PC-3 (cell line): ENCODE measurements at places on chromosomes 6 and 20. TPM values are rescaled to one million over a fixed set of nuclear protein-coding genes. Genes with fewer than 3 reads are reported as not detected.

RBPJL gene
- not detected in 2 replicates for total RNA-seq

UCKL1 gene
- total RNA-seq: 37.2 and 47.4 TPM in 2 replicates

DNA sequence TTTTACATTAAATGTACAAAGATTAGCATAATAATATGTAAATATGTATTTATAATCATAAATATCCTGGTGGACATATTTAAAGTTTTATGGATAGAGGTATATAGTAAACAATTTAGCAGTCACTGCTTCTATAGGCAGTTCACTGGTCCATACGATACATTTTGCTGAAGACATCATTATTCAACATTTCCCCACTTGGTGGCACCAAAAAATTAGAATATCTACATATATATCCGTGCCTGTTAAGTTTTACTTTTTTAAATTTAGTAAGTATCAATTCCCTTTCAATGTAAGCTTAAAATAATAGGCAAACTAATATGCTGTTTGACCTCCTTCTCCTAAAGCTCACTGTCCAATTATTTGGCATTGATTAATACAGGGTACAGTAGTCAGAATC lies 64.2 kb downstream of the LMBRD1 start:
- peak; percentile 38 for DNase-seq

GRCh38 chr6:56995347-56995902 lies 40.5 kb downstream of the BEND6 start:
- peak; percentile 48 for DNase-seq
